ENCODE measurements at places on chromosomes 12 and 14.

DNA sequence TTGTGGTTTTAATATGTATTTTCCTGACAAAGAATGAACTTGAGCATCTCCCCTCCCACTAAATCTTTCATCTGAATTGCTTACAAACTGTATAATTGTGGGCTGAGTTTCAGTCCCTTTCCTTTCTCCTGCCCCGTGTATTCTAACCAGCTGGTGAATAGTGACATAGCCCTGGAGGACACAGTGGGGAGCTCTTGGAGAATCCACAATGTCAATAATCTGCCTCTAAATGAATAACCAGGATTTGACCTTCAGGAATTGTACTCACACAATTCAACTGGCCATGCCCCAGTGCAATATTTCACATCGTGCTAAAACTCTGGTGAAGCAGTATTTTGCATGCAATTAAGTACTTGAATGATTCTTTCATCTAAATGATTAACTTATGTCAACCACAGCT is 177.2 kb downstream of the C12orf42 start:
- H3K4me1 ChIP-seq, result no peaks in the 10 kb centered on the region
- H3K27ac ChIP-seq, result no peak overlapping the region
- H3K36me3 ChIP-seq, result no peaks in the 10 kb centered on the region
- no peak overlapping the region for H3K4me3 ChIP-seq
- no peak for DNase-seq

GRCh38 chr12:5458229-5459050 is 26.5 kb downstream of the NTF3 start:
- H3K27me3 ChIP-seq, result no peaks in the 10 kb centered on the region
- DNase-seq, result no peak
- H3K4me3 ChIP-seq, result no peak overlapping the region
- H3K4me1 ChIP-seq, result peaks cover 12% of the 10 kb centered on the region
- H3K36me3 ChIP-seq, result no peaks in the 10 kb centered on the region

DNA sequence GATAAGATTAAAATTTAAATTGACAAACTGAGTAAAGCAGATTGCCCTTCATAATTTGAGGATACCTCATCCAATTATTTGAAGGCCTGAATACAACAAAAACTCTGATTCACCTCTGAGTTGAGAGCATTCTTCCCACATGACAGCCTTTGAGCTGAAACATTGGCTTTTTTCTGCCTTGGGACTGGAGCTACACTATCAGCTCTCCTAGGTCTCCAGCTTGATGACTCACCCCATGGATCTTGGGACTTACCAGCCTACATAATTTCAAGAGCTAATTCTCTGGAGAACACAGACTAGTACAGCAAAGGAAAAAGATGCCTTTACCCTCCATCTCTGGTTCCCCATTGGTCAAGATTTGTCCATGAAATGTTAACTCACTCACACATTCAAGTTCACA is 555.1 kb downstream of the FOXG1 start:
- no peaks in the 10 kb centered on the region for H3K27me3 ChIP-seq
- H3K27ac ChIP-seq, result no peak overlapping the region
- DNase-seq, result no peak
- H3K4me3 ChIP-seq, result no peak overlapping the region

GRCh38 chr12:124583854-124584253 is 16.4 kb upstream of the NCOR2 start:
- no peak for DNase-seq
- H3K4me1 ChIP-seq, result peaks cover 42% of the 10 kb centered on the region
- H3K27me3 ChIP-seq, result no peaks in the 10 kb centered on the region
- no peak overlapping the region for H3K27ac ChIP-seq
- no peaks in the 10 kb centered on the region for H3K36me3 ChIP-seq

DNA sequence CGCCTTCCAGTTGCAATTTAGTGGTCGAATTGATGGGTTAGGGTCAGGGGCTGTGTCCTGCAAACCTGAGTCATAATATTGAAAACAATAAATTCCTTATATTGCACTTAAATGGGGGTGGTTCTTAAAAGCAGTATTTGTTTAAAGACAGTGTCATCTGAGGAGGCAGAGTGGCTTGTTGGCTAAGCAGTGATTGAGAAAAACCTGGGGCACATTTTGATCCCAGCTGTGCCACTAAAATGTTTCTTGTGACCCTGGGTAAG is 48.4 kb downstream of the FBXW8 start:
- H3K4me1 ChIP-seq, result no peaks in the 10 kb centered on the region
- H3K27ac ChIP-seq, result no peak overlapping the region
- no peak for DNase-seq

DNA sequence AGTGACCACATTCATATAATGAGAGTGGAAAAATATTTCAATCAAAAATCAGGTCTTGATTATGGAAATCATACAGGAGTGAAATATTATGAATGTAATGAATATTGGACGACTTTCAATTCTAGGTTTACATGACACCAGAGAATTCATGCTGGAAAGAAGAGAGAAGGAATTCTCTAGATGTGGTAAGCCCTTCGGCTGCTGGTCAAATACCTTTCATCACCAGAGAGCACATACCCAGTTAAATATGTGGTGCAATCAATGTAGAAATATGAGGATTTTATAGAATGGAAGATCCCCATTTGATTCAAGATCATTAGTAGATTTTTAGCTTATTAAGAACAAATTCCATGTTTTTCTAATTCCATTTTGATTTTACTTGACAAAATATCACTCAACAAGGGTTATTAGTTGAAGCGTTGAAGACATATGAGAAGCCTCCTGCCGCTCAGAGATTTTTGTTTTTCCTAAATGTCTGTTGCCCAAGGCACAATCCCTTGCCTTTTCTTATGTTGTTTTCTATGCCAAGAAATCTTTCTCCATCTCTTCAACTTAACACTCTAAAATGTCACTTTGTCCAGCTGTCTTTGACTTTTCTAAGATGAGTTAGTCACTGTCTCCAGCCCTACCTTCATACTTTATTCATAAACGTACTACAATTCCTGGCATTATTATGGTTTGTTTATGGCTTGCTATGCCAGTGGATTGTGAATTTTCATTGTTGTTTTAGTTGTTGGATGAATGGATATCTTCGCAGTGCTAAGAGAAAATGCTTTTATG is 72.8 kb upstream of the ZDHHC17 start:
- H3K4me1 ChIP-seq, result no peaks in the 10 kb centered on the region
- no peak overlapping the region for H3K27ac ChIP-seq
- no peak overlapping the region for H3K4me3 ChIP-seq
- no peaks in the 10 kb centered on the region for H3K36me3 ChIP-seq

DNA sequence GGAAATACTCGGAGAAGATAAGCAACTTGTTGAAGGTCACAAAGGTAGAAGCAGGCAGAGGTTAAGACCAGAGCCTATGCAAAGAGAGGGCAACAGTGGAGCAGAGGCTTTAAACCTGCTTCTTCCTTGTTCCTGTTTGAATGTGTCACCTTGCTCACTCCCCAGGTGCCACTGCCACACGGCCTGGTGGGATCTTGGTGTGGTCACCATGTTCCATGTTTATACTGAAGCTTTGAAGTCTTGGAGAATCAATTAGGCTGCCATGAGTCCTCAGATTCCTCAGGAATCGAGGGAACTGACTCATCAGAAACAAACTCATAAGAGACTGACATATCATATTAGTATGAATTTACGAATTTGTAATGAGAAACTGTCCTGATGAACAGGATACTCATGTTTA is 46.8 kb downstream of the IQSEC3 start:
- H3K4me3 ChIP-seq, result no peak overlapping the region
- H3K4me1 ChIP-seq, result no peaks in the 10 kb centered on the region
- no peak overlapping the region for H3K27ac ChIP-seq
- no peak for DNase-seq

GRCh38 chr14:51242545-51243490 is 2.8 kb downstream of the TMX1 start:
- no peak for DNase-seq
- H3K4me3 ChIP-seq, result no peak overlapping the region
- no peaks in the 10 kb centered on the region for H3K27me3 ChIP-seq
- no peak overlapping the region for H3K27ac ChIP-seq
- peaks cover 4% of the 10 kb centered on the region for H3K4me1 ChIP-seq
- peaks cover 38% of the 10 kb centered on the region for H3K36me3 ChIP-seq

- H3K36me3 ChIP-seq, result no peaks in the 10 kb centered on the region
- H3K4me1 ChIP-seq, result no peaks in the 10 kb centered on the region
- H3K27me3 ChIP-seq, result no peaks in the 10 kb centered on the region
- H3K27ac ChIP-seq, result no peak overlapping the region
- no peak for DNase-seq
- H3K4me3 ChIP-seq, result no peak overlapping the region
These were observed 190.4 kb downstream of the PAH start for GRCh38 chr12:102726686-102727085.

DNA sequence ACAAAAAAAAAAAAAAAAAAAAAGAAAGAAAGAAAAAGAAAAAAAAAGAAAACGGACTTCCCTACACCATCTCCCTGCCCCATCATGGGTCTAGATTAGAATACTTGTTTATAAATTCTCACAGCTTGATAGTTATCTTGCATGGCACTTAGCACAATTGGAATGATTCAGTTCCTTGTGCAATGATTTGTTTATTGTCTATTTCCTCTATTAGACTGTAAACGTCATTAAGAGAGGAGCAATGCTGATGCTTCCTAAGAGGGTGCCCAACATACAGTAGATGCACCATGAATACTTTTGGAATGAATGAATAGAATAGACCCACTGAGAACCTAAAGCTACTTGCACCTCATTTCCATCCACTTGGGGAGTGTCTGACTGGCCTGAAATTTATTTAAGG is 40.8 kb downstream of the PAX9 start:
- H3K4me1 ChIP-seq, result peaks cover 18% of the 10 kb centered on the region
- no peak for DNase-seq
- H3K27me3 ChIP-seq, result no peaks in the 10 kb centered on the region
- no peak overlapping the region for H3K4me3 ChIP-seq

GRCh38 chr14:63777024-63777423 is 49.2 kb upstream of the SGPP1 start:
- H3K4me3 ChIP-seq, result no peak overlapping the region
- DNase-seq, result no peak
- peaks cover 10% of the 10 kb centered on the region for H3K4me1 ChIP-seq
- no peak overlapping the region for H3K27ac ChIP-seq

- no peak for DNase-seq
- H3K27me3 ChIP-seq, result 0 out of 2 replicates have a peak, but pooled peaks cover 5% of the 10 kb centered on the region
- no peak overlapping the region for H3K4me3 ChIP-seq
- no peak overlapping the region for H3K27ac ChIP-seq
- H3K4me1 ChIP-seq, result no peaks in the 10 kb centered on the region
These were observed 750.2 kb downstream of the TMEM121 start for GRCh38 chr14:106276326-106277267.

- no peak overlapping the region for H3K4me3 ChIP-seq
- DNase-seq, result no peak
- H3K36me3 ChIP-seq, result no peaks in the 10 kb centered on the region
- no peaks in the 10 kb centered on the region for H3K4me1 ChIP-seq
- no peak overlapping the region for H3K27ac ChIP-seq
These were observed 78.8 kb downstream of the KCNMB4 start for GRCh38 chr12:70444903-70445302.

- no peak for DNase-seq
- no peaks in the 10 kb centered on the region for H3K27me3 ChIP-seq
- no peaks in the 10 kb centered on the region for H3K36me3 ChIP-seq
- H3K27ac ChIP-seq, result no peak overlapping the region
These were observed 256.8 kb upstream of the FKBP4 start for GRCh38 chr12:2537868-2538541.

DNA sequence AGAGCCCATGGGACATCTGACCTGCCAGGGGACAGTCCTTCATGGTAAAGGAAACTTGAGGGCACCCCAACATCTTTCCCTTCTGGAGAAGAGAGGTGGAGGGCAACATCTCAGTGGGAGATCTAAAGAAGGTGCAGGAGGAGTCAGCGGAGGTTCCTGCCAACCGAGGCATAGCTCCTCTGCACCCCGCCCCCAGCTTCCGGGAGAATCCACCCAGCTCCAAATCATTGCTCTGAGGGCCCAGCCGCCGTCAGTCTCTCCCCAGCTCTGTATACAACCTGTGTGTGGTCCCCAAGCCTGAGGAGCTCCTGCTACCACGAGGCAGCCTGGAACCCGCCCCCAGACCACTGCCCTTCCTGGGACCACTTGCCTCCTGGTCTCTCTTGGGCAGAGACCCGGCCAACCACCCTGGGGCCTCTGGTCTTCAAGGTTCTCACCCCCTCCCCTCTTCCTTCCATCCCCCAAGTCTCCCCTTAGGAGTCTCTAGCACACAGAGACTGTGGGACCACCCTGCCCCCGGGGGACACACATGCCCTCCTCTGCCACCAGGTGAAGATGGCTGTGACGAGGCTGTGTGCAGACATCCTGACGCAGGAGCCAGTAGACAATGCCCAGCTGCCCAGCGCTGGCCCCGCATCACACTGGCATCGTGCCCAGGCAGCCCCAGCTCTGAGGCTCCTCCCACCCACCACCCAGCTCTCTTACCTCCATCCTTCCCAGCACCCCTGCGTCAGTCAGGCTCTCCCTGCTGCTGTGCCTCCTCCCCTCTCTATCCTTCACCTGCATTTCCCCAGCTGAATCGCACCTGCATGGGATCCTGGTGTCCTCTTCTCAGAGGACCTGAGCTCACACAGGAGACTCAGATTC is 13.0 kb upstream of the NUDT14 start:
- DNase-seq, result peak; percentile 97
- H3K36me3 ChIP-seq, result no peaks in the 10 kb centered on the region
- no peak overlapping the region for H3K4me3 ChIP-seq
- H3K4me1 ChIP-seq, result peaks cover 76% of the 10 kb centered on the region

- peaks cover 26% of the 10 kb centered on the region for H3K27me3 ChIP-seq
- no peaks in the 10 kb centered on the region for H3K4me1 ChIP-seq
- DNase-seq, result no peak
- H3K4me3 ChIP-seq, result no peak overlapping the region
These were observed 2.5 kb downstream of the GRIN2B start for GRCh38 chr12:13978876-13979275.

DNA sequence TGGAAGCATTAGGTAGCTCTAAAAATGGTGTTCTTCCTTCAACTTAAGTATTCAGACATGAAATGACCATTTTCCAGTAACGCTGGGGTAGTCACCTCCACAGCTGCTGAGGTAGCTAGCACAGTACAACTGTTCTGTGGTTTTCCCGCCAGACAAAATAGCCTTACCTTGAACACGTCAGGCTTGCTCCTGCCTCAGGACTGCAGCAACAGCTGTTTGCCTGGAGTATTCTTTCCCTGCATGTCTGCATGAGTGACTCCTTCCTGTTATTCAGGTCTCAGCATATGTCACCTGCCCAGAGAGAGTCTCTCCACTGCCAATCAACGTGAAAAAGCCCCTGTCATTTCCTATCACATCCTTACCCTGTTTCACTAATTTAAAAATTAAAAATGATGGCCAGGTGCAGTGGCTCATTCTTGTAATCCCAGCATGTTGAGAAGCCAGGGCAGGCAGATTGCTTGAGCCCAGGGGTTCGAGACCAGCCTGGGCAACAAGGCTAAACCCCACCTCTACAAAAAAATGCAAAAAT is 37.9 kb downstream of the WDR89 start:
- no peaks in the 10 kb centered on the region for H3K27me3 ChIP-seq
- no peak overlapping the region for H3K27ac ChIP-seq
- H3K36me3 ChIP-seq, result 0 out of 2 replicates have a peak, but pooled peaks cover 4% of the 10 kb centered on the region
- no peak overlapping the region for H3K4me3 ChIP-seq

Measured in SJSA1 (cell line).